NCI-H1048 (cell line): ENCODE measurements at places on chromosomes 6 and 20.

- DNase-seq: no peak
Observed at GRCh38 chr6:144305567-144305966, 20.4 kb downstream of the UTRN start.

GRCh38 chr6:20259316-20260049 lies 47.2 kb upstream of the MBOAT1 start:
- no peak for DNase-seq

DNA sequence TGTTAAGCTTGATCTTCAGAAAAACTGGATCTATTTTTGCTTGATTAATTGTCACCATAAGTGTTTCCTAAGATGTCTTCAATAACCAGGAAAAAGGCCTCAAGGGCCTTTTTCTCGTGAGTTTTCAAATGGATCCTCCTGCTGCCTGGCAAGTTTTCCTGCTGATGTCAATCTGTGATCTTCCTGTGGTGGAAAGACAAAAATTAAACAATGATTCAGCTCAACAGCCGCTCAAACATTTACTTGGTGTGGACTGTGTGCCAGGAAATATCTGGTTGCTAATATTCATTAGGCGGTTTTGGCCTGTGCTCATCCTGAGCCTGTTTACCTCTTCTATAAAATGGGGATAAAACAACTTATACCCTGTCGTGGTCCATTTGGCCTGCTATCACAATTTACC lies 35.4 kb upstream of the SSTR4 start:
- DNase-seq: no peak

DNA sequence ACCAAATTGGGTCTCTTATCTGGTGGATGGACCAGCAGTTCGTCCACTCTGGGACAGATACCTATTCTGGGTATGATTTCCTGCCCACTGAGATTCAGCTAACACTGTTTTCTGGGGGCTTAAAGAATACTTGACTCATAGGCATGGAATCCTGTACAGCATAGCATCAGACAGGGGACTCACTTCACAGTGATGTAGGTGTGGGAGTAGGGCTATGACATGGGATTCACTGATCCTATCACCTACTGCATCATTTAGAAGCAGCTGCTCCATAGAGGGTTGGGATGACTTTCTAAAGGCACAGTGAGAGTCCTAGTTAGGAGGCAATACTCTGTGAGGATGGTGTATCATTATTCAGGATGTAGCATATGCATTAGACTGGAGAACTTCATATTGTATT lies 74.5 kb upstream of the AHI1 start:
- no peak for DNase-seq

DNA sequence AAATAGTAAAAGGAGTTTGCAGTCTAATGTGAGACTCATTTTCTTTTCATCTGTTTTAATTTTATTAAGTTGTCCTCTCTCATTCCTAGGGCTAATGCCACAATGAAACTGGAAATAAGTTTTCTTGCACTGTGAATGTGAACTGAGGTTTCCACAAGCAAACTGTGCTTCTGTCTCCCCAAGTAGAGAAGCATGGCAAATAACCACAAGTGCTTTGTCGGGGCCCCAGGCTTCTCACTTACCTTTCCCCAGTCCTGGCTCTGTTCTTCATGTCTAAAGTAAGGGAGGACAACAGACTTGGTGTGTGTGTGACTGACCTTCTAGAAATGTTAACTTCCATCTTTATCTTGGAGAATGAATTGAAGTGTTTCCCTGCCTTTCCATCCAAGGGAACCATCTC lies 80.8 kb downstream of the CBFA2T2 start:
- DNase-seq: no peak

- no peak for DNase-seq
Observed at GRCh38 chr6:1503811-1504210, 105.9 kb upstream of the FOXC1 start.

GRCh38 chr6:10399451-10399850 lies 15.4 kb downstream of the TFAP2A start:
- no peak for DNase-seq

GRCh38 chr6:112018619-112019416 lies 35.1 kb upstream of the CCN6 start:
- no peak for DNase-seq

GRCh38 chr6:53358440-53359094 lies 9.8 kb upstream of the ELOVL5 start:
- DNase-seq: no peak

- DNase-seq: peak; percentile 14
Observed at GRCh38 chr20:29497261-29497671, 1760.2 kb upstream of the DEFB115 start.

DNA sequence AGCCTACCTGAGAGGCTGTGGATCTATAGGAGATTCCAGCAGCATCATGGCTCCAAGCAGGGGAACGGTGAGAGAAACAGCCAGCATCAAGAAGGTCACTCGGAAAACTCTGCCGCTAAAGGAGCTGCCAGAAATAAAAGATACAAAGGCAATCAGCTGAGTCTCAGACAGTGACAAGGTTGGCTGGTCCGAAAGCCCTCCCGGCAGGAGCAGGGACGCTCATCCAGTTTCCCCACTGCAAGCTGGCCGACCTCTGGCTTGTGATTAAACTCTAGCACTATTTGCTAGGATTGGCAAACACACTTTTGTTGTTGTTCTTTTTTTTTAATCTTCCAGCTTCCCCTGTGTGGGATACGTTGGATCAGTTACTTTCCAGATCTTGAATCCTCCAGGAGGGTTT lies 8.7 kb downstream of the APMAP start:
- DNase-seq: no peak

DNA sequence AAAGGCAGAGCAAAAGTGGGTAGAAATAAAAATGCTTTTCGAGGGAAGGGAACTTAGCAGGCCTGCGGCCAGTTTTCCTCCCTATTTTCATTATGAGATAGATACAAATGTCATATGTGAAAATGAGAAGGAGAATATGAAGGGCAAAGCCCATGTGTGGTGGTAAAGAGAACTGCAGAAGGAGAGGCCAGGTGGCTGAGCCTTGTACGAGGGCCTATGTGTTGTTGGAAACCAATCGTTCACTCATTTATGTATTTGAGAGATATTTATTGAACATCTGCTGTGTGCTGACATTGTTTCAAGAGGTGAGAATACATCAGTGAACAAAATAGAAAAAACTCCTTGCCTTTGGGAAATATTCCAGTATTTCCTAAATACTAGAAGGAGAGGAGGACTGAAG lies 147.7 kb downstream of the SH3BGRL2 start:
- no peak for DNase-seq

GRCh38 chr6:126268092-126268491 lies 71.8 kb upstream of the CENPW start:
- no peak for DNase-seq

DNA sequence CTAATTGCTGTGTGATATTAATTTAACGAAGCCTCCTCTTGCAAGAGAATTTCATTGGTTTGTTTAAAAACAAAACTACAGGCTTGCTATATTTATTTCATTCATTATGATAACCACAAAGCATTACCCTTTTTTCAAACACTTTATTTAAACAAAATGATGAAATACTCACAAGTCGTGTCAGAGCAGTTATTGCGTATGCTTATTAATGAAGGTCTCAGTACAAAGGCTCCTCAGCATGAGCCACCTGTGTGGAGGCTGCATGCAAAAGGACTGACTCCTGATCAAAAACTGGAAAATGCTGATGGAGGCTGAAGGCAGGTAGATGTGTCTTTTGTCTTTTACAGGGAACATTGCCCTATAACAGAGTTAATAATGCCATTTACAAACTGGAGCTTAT lies 130.5 kb downstream of the CRYBG1 start:
- no peak for DNase-seq

GRCh38 chr6:17865243-17865642 lies 122.2 kb downstream of the KIF13A start:
- no peak for DNase-seq

DNA sequence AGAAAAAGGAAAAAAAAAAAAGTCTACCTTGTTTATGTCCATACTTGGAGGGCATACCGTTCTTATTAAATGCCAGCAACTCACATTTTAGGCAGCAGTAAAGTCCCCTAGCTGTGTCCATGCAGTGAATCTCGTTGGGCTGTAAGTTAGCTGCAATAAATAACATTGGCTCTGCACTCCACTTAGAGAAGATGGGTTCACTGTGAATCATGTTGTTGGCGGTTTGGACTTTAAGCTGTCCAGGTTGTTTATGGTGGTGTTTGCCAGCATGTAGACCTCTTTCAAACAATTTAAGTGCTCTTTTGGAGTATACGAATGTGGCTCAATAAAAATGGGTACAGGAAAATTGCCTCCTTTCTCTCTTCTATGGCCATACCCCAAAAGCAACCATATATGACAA lies 127.4 kb downstream of the ZNF217 start:
- no peak for DNase-seq

DNA sequence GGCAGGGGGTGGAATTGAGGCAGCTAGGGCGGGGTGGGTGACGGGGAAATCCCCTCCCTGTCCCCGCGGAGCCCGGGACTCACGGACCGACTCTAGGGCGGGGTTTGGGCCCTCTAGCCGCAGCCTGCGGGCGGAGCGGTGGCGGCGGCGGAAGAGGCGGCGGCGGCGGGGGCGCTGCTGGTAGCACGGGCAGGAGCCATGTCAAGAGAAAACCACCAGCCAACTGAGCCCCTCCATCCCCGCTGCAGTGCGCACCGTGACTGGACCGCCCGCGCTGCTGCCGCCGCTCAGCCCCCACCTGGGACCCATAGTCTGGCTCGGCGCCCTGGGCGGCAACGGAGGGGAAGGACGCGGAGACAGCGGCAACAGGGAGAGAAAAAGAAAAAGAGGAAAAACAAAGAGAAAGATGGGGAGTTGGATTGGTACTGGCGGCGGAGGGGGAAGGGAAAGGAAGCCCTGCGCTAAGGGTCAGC lies 1.2 kb upstream of the C6orf62 start:
- DNase-seq: no peak

- DNase-seq: no peak
Observed at GRCh38 chr20:14117768-14118167, 122.5 kb downstream of the MACROD2 start.

- DNase-seq: no peak
Observed at GRCh38 chr6:25360621-25361020, 81.4 kb downstream of the CARMIL1 start.

GRCh38 chr20:62534526-62535221 lies 58.9 kb upstream of the GATA5 start:
- DNase-seq: no peak

GRCh38 chr20:50595988-50596693 lies 86.0 kb downstream of the PTPN1 start:
- no peak for DNase-seq

DNA sequence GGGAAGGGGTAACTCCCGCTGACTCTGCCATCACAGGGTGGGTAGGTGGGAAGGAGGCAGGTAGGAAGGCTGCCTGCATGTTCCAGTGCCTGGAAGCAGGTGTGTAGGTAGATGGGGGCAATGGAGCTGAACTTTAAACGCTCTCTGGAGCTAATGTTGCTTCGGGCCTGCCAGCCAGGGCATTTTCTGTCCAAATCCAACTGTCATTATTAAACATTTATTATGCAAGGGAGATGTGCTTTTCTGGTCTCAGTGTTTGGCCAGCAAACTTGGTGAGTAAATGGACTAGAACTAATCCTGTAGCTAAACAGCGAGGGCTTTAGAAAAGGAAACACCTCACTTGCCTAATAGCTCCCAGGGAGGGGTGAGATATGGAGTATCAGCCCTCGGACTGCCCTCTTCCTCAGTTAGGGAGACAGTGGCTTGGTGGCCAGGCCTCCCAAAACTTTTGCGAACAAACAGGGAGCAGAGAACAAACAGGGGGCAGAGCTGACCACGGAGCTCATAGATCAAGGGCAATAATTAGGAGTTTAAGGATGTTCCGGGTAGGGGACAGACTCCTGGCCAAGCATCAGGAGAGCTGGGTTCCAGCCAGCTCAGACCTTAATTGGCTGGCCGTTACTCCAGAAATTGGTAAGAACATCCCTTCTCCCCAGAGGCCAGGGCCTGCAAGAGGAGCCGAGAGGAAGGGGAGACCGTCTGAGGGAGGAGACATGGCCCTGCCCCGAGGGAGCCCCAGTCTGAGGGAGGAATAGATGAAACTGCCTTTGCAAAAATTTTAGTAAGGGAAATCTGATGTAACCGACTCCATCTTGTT lies 131.1 kb downstream of the VEGFA start:
- DNase-seq: no peak

GRCh38 chr6:133277900-133278545 lies 36.9 kb downstream of the EYA4 start:
- no peak for DNase-seq

DNA sequence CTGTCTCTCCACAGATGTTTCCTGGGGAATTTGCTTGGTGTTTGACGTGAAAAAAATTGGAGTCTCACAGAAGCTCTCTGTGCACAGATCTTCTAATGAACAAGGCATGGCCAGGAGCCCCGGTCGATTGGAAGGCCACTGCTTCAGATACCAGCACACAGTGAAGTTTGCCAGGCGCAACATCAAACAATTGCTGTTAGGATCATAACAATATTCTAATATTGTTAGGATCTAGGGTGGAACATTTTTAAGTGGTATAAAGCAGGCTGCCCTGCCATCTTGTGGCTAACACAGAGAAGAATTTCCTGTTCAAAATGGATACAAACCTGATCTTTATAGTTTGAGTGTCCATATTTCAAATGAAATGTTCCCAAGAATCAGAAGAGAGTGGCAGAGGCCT lies 64.1 kb downstream of the C6orf118 start:
- no peak for DNase-seq

- no peak for DNase-seq
Observed at GRCh38 chr6:159038914-159039884, 5.6 kb downstream of the TAGAP start.

GRCh38 chr6:11563793-11564192 lies 26.2 kb downstream of the TMEM170B start:
- no peak for DNase-seq

DNA sequence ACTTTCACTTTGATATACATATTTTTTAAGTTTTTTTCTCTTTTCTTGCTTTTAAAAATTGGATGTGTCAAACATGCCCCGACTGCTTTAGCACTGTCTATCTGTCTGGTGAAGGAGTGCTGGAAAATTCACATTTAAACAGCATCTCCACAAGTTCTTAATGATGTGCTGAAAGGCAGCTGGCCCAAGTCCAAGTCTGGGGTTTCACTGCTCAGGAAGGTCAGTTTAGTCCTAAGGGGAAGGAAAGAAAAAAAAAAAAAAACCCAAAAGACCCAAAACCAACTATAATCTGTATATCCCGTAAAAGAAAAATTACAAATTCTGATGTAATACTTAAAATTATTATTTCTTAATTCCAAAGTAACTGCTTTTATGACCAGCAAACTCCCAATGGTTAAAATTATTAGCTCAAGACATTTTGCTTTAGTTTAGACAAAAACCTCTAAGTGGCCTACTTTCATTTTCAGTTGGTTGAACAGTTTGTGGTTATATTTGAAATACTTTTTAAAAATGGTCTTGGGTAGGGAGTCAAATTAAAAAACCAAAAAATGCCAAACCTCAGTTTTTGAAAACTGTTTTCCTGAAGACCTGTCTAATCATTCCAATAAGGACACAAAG lies 79.5 kb upstream of the PREP start:
- no peak for DNase-seq

DNA sequence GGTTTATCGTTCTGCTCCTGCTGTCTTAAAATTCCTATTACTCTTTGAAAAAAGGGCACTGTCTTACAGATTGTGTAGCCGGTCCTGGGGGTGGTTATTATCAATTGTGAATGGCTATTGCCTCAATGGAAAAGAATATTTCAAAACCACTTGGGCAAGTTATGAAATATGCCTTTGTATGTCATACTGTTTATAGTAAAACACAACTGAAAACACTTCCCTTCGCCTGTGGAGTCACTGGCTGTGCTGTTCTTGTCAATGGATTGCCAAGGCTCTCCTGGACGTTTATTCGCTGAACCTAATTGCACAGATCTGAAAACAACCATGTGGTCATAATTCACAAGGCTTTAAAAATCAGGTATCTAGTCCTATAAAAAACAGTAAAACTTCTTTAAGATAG lies 47.8 kb upstream of the TAGAP start:
- no peak for DNase-seq

- DNase-seq: no peak
Observed at GRCh38 chr6:16095180-16095579, 33.7 kb upstream of the MYLIP start.
